Stimulated activated CD4-positive, alpha-beta T cell treated with anti-CD3 and anti-CD28 coated beads, Interleukin-15, amount 100 ng/mL, for 24 hours (primary cell): ENCODE measurements at places on chromosomes 3 and 15.

GRCh38 chr3:151003029-151003767, 30.7 kb upstream of the CLRN1 start:
- DNase-seq = no peak

DNA sequence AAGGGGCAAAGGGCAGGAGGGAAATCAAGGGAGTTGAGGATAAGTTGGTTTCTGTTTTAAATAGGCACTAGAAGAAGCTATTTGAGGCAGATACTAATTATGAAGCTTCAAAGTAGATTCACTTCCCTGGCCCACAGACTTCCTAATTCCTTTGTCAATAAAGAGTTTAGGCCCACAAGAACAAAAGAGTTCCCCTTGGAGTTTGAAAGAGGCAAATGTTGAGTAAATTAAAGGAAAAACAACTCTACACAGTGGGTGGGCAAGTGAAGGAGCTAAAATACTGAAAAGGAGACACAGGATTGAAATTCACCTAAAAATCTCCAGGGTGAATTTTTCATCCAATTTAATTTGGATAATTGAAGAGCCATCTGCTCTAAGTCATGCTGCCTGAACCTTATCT, 411.7 kb upstream of the RORA start:
- DNase-seq = no peak

DNA sequence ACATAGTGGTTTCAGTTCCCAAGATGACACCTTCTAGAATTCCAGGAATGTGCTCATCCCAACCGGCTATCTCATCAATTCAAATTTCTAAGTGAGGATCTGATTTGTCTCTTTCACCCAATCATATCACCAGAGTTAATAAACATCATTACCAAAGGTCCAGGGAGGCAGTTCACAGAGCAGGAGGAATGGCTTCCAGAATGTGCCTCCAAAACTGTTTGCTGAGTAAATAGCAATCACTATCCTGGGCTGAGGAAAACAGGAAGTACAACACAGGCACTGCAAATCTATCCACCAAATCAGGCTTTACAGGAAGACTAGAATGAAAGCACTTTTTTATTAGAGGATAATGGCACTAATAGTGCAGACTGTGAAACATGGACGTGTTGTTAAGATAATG, 61.5 kb downstream of the OSBPL10 start:
- no peak for DNase-seq

DNA sequence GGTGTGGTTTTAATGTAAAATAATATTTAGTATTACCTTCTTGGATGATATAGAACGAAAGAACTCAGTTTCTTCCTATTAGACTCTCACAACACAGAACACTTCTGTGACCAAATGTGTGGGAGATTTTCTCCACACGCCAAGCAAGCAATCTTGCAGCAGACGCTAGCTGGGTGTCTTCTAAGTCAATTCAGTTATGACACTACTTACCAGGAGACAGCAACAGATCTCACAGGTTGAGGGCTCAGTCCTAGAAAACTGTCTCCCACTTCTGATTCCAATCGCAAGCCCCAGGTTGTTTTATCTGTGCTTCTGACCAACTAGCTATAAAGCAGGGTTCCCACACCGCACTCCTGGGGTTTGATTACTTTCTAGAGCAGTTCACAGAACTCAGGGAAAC, 41.2 kb downstream of the HERC1 start:
- no peak for DNase-seq

DNA sequence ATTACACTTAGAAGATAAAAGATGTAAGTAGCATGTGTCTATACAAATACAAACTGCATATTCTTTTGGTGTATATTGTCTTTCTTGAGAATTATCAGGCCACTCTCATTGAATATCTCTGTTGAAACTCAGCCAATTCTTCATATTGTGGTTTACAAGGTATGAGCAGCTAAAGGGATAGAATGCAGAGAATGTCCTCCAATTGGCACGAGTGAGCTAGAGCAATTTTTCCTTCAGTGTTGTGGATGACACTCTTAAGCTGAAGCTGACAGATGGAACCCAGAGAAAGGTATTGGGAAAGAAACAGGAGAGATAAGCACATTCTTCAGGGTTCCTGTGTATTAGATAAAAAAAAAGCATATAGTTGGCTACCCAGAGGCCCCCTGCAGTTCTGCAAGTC, 453.1 kb downstream of the EPHA3 start:
- DNase-seq = no peak

DNA sequence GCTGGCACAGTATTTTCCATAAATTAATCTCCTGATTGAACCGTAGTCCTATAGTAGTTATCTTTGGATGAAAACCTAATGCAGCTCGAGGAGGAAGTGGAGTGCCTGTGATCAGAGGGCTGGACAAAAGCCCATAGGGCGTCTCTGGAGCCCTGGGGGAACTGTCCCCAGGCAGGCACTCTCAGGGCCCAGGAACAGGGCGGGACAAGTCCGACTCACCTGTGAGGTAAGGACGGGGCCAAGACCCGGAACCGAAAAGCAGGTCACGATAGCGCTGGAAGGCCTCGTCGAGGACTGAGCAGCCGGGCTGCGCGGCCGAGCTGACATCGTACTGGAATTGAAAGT, 341 bp downstream of the HEXA start:
- DNase-seq = no peak

- DNase-seq = no peak
Observed at GRCh38 chr3:42666577-42666998, 13.1 kb downstream of the ZBTB47 start.

GRCh38 chr3:39295184-39295775, 15.4 kb upstream of the CX3CR1 start:
- peak; percentile 8 for DNase-seq

GRCh38 chr15:42392309-42393024, 33.2 kb downstream of the CAPN3 start:
- DNase-seq = no peak

DNA sequence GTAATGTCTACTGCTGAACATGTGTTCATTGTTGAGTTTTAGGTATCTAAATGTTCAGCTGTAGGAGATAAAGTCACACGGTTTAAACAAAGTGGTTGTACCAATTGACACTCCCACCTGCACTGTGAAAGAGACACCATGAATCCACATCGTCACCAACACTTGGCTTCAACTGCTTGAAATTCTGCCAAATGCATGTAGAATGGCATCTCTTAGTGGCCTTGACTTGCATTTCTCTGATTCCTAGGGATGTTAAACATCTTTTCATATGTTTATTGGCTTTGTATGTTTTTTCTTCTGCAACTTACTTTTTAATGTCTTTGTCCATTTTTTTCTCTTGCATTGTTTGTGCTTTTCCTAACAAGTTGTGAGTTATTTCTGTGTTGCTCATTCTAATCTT, 43.4 kb downstream of the RPLP1 start:
- no peak for DNase-seq

DNA sequence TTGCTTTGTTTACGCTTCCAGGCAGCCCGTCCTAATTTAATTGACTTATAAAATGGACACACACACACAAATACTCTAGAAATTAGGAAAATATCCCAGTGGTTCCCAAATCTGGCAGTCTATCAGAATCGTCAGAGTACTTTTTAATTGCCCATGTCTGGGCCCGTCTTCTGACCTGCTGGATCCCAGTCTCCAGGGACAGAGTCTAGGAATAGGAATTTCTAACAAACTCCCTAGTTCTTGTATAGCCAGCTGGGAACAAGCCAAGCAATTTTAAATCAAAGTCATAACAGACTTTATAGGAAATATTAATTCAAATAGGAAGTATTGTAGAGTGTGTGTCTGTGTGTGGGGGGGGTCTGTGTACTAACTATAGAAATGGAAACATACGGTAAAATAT, 33.4 kb downstream of the LDHAL6B start:
- no peak for DNase-seq

DNA sequence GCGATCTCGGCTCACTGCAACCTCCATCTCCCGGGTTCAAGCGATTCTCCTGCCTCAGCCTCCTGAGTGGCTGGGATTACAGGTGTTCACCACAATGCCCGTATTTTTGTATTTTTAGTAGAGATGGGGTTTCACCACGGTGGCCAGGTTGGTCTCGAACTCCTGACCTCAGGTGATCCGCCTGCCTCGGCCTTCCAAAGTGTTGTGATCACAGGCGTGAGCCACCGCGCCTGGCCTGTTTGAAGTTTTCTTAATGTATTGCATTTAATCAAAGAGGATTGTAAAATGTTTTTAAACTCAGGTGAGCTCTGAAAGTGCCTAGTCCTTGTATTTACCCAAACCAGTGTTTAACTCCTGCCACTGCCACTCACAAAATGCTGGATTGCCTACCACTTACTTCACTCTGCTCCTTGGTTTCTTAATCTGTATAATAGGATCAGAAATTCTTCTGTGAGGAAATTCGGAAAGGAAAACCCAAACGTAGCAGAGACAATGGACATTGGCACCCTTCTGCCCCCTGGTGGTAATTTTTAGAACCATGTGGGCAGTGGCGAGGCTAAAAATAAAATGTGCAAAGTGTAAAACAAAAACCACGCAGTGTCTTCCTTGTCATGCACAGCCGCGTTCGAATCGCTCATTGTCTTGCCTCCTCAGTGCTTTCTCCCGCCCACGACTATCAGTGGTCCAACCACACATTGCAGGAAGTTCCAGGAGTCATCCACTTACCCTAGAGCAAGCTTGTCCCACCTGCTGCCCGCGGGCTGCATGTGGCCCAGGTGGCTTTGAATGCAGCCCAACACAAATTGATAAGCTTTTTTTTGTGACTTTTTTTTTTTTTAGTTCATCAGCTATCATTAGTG, 27.3 kb downstream of the CEP19 start:
- peak; percentile 74 for DNase-seq

DNA sequence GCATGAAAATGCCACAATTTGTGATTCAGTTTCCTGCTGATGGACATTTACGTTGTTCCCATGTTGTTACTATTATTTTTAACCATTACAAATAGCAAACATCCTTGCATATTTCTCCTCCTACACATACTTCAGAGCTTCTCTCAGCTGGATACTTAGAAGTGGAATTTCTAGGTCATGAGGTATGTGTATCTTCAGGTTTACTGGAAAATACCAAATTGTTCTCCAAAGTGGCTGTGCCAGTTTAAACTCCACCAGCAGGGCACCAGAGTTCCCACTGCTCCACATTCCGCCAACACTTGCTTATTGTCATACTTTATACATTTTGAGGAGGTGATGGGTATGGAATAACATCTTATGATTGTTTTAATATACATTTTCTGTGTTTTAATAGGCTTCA, 45.7 kb downstream of the PRR23E start:
- DNase-seq = no peak

DNA sequence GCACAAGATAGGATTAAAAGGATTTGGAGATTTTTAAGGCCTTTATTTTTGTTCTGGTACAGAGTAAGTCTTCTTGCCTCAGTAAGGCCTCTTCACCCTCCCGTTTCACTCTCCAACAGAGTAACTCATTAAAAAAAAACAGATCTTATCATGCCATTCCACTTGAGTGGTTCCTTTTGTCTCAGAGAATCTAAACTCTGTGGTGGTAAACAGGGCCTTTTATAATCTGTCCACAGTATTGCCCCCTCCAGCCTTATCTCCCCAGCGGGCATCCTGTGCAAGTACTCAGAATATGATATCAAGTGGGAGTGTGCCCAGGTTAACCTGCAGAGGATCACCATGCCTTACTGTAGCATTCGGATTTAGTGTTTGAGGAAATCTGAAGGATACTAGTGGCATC, 20.3 kb upstream of the ATOSA start:
- no peak for DNase-seq

GRCh38 chr3:100864471-100865250, 128.6 kb downstream of the ABI3BP start:
- DNase-seq = no peak

DNA sequence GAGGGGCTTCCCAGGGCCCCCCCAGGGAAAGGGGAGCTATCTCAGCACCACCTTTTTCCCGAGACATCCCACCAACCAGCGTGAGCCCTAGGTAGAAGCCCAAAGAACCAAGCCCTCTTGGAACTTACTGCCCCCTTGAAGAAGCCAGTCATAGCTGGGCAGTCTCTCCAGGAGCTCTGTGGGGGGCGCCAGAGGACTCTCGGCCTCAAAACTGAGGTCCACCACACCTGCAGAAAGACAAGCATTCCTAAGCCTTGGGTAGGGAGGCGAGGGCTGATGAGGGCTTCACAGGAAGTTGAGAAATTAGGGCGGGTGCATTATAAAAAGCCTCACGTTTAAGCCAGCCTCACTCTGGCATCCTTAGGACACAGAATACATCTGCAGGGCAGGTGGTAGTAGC, 9.0 kb downstream of the SSUH2 start:
- no peak for DNase-seq

GRCh38 chr3:46252980-46253379, 10.7 kb downstream of the CCR3 start:
- DNase-seq = no peak
